ENCODE measurements at places on chromosomes 5 and 9.
A peak's percentile ranks its signal among the peaks of the same experiment; 100 is the strongest.

DNA sequence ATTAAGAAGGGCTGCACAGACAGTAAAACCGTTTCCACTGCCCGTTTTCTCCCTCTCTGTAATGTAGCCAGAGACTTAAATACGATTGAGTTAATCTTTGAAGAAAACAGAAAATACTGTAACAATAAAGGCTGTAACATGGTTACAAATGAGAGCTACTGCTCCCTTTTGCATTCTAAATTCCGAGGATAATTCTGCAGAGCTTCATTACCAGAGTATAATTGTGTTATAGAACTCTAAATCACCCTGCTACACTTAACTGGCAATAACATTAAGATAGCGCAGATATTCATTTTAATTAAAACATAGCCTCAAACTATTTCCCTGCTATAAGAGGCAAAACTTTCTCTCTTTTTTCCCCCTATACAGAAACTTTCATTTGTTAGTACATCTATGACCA is 283.7 kb upstream of the BRINP1 start:
- DNase-seq: no peak

- peak; percentile 4 for DNase-seq
These were observed 33.3 kb downstream of the PPP1R2B start for GRCh38 chr5:156883316-156883875.

DNA sequence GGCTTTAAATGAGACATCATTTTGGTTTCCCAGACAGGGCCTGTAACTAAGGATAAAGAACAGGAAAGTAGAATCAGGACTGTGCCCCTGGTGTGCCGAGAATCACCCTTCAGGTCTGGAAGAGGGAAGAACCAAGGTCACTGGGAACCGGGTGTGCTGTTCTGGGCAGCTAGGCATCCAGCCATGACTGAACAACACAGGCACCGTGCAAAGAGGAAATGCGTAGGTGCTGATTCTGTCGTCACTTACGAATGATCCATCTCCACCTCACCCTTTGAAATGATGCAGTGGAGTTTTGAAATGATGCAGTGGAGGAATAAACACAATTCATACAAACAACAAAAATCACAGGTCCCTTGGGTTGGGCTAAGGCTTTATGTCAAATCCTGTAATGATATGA is 64.4 kb downstream of the MAP1B start:
- DNase-seq: no peak

- DNase-seq: no peak
These were observed 236.6 kb downstream of the DEPDC1B start for GRCh38 chr5:60463179-60463868.

DNA sequence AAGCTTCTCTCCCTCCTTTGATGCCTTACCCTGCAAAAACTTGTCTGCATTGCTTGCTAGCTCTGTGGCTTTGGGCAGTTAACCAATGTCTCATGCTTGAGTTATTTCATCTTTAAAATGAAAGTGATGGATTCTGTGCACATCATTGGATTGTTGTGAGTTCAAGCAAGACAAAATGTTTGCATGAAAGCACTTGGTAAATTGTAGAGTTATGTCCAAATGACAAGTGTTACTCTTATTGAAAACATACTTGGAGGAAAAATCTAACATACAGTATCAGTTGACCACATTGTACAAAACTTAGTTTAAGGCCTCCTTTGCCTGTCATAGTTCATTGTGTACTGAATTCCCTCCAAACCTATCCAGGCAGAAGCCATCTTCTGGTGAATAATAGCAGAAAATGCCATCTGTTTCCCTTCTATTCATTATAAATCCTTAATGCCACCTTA is 30.0 kb downstream of the TGFBR1 start:
- DNase-seq: no peak

GRCh38 chr9:1051584-1052275 is 1.6 kb downstream of the DMRT2 start:
- peak; percentile 64 for DNase-seq

DNA sequence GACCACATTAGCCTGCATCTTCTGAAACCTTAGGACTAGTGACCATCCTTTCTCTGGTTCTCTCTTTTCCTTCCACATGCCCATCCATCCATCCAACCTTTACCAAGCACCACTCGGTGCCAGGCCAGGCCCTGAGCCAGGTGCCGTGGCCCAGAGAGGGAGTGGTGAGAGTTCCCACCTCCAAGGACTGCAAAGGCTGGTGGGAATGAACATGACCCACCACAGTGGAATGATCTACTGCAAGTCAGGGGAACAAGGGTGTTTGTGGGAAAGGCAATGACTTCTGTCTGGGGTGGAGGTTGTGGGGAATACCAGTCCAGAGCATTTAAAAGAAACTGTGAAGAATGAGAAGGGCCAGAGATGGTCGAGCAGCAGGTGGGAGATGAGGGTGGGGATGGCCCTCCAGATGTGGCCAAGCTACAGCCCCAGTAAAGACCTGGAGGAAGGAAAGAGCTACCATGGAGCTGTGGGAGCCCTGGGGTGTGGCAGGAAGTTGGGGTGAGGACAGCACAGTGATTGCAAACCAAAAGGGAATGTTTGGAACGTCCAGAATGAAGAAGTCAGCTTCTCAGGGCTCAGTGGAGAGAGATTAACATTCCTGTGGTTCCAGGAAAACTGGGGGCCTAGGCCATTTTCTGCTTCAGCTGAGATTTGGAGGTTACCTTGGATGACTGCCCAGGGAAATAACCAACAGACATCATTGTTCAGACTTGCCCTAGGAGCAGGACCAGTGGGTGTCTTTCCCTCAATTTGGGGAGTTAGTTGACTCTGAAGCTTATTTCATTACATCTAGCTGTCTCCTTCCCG is 30.7 kb upstream of the CORO2A start:
- no peak for DNase-seq

DNA sequence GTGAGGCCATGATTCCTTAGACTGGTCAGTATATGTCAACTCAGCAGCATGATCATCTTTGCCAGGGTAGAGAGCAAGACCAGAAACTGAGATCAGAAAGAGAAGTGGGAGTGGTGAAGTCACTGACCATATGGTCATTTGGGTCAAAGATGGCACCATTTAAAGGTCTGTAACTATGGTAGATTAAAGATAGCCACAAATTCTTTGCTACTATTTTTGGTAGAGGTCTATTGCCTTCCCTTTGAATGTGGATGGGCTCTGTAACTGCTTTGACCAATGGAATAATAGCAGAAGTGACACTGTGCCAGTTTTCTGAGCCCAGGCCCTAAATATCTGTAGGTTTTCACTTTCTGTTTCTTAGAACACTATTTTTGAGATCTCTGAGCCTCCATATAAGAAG is 117.6 kb downstream of the PCSK1 start:
- DNase-seq: no peak

GRCh38 chr9:122367065-122367464 is 3.8 kb upstream of the PTGS1 start:
- DNase-seq: no peak

DNA sequence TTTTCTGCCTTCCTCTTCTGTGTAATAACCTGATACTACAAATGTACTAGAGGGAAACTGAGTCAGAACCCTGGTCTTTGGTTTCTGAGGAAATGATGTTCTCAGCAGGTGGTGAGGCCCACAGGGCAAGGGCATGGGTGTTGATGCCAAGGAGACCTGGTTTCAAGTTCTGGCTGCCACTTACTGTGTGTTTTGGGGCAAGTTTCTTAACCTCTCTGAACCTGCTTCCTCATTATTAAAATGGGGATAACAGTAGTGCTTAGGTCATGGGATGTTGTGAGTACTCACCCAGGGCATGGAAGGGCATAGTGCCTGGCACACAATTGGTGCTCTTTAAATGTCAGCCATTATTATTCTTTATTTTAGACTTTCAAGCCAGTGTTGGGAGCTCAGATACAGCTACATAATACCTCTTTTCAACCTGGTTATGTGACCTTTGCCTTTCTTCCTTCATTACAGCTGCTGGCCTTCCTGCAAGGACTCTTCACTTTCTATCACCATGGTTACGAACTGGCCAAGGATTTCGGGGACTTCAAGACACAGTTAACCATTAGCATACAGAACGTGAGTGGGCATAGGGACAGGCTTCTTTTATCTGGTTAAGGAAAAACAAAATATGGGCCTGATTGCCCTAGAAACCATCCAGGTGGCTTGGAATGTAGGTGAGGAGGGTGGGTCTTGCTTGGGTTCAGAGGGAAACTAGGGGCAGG is 131.5 kb downstream of the ARHGAP26 start:
- DNase-seq: no peak

DNA sequence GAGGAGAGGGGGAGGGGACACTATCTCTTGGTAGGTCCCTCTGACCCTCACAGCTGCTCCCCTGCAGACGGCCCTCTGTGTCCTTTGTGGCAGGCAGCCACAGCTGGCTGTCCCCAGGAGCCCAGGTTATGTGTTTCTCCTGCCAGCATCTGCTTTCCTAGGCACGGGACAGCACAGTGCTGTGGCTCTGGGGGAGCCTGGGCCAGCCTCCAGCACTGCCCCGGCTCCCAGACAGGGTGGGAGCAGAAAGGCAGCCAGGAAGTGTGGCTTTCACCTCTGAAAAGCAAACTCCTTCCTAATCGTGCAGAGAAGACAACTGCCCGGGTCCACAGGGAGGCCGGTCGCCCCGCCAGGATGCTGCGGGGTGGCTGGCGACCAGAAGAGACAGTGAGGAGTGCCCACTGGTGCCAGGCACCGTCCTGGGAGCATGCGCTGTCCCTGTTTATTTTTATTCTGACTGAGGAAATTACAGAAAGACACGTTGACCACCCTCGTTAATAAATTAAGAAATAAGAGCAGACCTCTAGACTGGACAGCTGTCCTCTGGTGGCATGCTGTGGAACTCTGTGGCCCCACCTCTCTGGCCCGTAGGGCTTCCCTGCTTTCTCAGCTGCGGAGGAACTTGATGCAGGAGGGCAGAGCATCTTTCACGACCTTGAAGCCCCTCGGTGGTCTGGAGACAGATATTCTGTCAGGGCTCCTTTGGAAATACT is 240.3 kb downstream of the FANCC start:
- DNase-seq: no peak

- no peak for DNase-seq
These were observed 364.0 kb downstream of the ARHGEF28 start for GRCh38 chr5:73989956-73990355.

- no peak for DNase-seq
These were observed 131.4 kb downstream of the ARHGEF28 start for GRCh38 chr5:73757416-73757815.

- DNase-seq: no peak
These were observed 34.4 kb downstream of the ZNF366 start for GRCh38 chr5:72472666-72473422.

DNA sequence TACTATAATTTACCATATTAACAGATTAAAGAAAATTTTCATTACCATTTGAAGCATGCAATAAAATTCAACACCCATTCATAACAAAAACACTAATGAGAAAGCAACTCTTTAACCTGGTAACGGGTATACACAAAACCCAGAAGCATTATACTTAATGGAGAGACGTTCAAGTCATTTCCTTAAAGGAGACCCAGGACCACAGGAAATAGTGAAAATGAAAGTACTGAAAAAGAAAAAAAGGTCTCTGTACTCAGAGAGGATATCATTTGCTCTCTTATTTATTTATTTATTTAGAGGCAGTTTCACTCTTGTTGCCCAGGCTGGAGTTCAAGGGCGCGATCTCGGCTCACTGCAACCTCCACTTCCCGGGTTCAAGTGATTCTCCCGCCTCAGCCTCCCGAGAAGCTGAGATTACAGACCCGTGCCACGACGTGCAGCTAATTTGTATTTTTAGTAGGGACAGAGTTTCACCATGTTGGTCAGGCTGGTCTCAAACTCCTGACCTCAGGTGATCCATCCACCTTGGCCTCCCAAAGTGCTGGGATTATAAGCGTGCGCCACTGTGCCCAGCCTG is 61.6 kb downstream of the SETX start:
- no peak for DNase-seq

GRCh38 chr5:10329446-10329819 is 21.7 kb upstream of the CMBL start:
- no peak for DNase-seq

DNA sequence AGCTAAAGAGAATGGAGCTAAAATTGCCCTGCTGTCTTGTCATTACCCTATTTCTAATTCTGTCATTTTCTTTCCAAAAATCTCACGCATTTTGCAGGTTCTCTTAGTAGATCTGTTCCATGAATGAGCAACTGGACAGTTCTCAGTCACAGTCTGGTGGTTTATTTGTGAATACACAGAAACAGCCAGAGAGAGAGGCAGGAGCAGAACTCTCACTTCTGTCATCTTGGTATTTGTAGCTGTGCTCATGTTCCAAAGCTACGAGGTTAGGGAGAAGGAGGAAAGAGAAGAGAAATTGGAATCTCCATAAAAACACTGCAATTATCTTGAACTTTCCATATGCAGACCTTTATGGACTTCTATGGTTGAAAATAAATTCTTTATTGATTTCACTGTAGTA is 118.0 kb upstream of the OR13F1 start:
- no peak for DNase-seq

- DNase-seq: no peak
These were observed 6.6 kb upstream of the NCS1 start for GRCh38 chr9:130165579-130165978.

DNA sequence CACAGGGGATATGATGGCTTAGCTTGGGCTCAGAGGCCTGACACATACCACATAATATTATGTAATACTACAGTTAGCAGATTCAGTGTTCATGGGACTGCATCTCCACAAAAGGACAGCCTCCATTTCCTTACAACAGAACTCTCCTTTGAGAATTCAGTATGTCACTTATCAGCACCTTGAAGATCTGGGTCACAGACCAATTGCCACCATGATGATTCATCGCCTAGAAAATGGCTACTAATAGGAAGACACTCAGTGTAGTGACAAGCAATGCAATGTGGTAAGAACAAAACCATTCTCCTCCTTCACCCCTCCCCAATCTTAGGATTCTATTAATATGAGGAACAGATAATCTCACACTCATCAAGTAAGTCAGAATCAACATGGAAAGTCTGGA is 38.7 kb upstream of the PRLR start:
- DNase-seq: no peak

DNA sequence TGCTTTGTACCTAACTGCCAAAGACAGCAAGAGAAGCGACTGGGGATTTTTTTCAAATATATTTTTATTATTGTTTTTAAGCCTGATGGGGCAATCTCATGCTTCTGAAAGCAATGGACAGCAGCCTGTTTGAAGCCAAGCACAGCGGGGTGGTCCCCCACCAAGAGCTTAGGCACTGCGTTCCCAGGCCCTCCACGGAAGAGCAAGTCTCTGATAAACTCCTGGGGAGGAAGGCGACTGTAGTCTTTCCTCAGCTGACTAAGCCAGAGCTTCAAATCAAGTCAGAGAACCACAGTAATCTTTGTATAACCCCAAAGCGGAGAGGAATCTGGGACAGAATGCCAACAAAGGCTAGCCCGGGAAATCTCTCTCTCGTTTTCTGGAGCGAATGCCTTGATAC is 54.4 kb downstream of the ARSB start:
- no peak for DNase-seq

- DNase-seq: no peak
These were observed 257.8 kb upstream of the VLDLR start for GRCh38 chr9:2363781-2364180.

DNA sequence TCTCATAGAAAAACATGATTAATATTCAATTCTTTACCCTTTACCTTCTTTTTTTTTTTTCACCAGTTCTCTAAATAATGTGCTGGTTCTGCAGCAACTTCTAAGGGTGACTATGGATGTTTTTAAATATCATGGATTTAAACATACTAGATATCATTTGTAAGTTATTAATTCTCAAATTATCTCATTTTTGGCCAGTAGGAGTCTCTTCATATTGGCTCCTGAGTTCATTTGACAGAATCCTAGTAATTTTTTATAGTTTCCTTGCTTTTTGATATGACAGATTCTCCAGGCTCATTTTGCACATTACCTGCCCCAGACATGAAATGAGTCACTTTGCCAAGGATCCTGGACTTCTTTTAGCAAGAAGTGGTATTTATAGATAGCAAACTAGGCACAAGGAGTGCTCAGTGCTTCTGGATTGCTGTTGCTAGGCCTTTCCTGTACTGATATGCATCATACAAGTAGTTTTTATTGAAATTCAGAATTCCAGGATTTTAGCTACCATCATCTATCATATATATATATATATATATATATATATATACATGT is 201.3 kb upstream of the IL12B start:
- DNase-seq: no peak

Measured in NCI-H345 (cell line).